ENCODE measurements at places on chromosomes 7 and 10.

DNA sequence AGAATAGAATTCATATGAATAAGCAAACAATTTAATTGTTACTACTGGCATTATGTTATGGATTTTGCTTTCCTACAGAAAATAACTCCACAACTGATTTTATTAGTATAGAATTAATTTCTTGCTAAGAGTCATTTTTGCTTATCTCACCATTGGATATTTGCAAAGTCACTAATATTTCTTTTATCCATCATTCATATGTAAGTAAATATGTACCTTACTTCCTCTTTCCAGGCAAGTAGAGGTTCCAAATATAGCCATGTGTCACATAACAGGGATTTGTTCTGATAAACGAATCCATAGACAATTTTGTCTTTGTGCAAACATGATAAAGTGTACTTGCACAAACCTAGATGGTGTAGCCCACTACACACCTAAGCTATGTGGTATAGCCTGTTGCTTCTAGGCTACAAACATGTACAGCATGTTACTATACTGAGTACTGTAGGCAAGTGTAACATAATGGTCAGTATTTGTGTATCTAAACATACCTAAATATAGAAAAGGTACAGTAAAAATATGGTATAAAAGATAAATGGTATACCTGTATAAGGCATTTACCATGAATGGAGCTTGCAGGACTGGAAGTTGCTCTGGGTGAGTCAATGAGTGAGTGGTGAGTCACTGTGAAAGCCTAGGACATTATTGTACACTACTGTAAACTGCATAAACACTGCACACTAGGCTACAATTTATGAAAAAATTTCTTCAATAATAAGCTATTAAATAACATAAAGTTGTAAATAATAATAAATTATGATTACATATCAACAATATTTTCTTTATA lies 18.3 kb downstream of the KLLN start:
- DNase-seq = no peak

- DNase-seq = no peak
These were observed 82.3 kb downstream of the COL13A1 start for GRCh38 chr10:69884024-69884367.

GRCh38 chr7:27955596-27955995 lies 215.6 kb downstream of the TAX1BP1 start:
- DNase-seq = no peak

GRCh38 chr10:132595021-132595420 lies 57.4 kb downstream of the INPP5A start:
- no peak for DNase-seq

DNA sequence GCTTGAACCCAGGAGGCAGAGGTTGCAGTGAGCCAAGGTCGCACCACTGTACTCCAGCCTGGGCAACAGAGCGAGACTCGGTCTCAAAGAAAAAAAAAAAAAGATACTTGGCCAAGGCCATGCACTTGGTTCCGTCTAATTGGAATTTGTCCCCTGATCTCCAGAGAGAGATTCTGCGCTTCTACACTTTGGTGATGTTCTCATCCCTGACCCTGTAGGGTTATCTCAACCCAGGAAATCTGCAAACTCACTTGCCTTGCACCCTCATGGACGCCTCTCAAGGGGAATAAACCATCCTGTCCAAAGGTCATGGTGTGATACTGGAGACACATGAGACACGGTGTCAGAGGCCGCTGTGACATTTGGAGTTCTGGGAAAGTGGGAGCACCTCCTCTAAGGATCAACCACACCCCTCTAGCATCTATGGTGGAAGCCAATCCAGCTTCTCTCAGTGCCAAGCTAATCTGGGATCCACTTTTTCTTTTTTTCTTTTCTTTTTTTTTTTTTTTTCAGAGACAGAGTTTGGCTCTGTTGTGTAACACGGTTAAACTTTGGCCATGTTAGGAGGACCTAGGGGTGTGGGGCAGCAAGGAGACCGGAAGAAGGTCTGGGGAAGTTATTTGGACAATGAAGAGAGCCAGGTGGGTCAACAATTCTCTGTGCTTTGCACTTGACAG lies 7.8 kb upstream of the POR start:
- DNase-seq = no peak

DNA sequence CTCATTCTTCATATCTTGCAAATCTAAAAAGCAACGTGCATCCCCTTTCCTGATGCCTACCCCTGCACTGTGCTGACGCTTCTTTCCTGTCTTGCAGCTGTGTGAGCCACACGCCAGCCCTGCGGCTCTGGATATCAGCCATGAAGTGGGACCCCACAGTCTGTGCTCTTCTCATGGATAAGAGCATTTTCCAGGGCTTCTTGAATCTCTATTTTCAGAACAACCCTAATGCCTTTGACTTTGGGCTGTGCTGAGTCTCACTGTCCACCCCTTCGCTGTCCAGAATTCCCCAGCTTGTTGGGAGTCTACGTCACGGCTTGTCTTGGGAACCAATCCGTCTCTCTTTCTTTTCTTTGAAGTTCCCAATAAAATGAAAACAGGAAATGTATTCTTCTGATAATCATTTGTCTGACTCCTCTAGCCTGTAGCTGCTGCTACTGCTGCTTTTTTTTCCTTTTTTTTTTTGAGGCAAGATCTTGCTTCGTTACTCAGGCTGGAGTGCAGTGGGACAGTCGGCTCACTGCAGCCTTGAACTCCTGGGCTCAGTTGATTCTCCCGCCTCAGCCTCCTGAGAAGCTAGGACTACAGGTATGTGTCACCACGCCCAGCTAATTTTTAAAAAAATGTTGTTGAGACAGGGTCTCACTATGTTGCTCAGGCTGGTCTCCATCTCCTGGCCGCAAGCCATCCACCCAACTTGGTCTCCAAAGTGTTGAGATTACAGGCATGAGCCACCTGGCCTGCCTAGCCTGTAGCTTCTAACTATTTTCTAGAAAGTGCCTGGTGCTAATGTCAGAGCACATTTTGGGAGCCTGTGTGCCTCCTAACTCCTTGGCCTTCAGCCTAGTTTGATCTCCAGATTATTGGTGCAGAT lies 30.3 kb downstream of the GSTO2 start:
- DNase-seq = peak; percentile 72

- no peak for DNase-seq
These were observed 47.9 kb downstream of the PIP4K2A start for GRCh38 chr10:22666287-22667092.

DNA sequence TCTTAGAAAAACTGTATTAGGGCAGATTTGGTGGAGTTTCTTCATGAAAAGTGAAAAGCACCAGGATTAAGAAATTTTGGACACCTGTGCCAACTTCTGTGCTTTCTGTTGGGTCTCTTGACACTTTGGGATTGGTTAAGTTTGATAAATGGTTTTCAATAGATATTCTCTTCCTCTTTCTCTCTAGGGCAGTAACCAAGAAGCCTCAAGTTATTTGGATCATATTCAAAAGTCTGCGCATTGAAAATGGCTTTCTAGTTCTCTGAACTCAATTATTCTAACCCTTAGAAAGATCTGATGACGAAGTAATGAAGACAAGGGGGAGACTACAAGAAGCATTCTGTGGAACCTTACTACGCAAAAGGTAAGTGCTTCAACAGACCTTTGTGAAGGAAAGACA lies 144.0 kb upstream of the CCDC6 start:
- no peak for DNase-seq

DNA sequence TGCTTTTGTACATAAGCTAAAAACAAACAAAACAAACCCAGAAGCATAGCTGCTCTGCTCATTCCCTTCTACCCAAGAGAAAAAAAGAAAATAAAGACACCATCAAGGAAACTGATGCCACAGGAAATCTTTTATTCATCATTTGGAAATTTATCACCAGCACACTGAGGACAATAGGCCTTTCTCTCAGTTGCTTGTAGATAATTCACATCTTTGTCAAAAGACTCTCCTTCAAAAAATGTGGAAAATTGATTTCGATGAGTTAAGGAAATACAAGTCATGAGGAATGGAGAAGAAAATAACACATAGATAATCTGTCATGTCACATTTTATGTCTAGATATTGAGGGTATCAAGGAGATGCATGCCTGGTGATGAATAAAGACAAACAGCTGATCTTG lies 53.5 kb downstream of the ZNF37A start:
- no peak for DNase-seq

- DNase-seq = no peak
These were observed 13.2 kb upstream of the CCDC172 start for GRCh38 chr10:116311016-116311415.

GRCh38 chr7:32047075-32047474 lies 23.1 kb downstream of the PDE1C start:
- DNase-seq = no peak

DNA sequence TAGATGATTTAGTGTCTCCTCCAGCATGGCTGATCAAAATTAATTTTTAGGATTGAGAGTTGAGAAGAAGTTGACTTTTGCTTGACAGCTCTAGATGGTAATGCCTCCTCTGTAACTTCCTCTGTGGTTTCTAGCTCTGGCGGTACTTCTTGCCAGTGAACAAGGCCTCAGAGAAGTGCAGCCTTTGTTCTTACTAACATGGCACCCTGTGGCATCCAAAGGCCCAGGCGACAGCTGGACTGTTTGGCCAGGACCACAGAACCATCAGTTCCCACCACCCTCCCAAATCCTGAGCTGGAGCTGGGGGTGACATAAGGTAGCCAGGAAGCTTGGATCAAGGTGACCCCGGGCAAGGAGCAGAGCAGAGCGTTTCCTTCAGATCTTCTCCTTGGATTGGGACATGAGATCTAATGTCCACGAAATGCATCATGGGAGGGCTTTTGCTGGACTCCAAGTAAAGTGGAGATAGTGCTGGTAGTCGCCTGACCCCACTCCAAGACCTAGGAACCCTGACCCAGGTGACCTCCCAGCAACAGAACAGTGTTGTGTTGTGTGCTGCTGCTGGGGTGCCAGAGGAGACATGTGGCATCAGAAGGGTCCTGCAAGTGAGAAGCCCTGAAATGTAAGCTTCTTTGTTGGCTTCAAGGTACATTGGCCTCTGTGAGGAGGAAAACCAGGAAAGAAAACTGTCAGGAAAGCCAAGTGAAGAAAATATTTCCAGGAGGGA lies 41.8 kb downstream of the APBB1IP start:
- DNase-seq = no peak

DNA sequence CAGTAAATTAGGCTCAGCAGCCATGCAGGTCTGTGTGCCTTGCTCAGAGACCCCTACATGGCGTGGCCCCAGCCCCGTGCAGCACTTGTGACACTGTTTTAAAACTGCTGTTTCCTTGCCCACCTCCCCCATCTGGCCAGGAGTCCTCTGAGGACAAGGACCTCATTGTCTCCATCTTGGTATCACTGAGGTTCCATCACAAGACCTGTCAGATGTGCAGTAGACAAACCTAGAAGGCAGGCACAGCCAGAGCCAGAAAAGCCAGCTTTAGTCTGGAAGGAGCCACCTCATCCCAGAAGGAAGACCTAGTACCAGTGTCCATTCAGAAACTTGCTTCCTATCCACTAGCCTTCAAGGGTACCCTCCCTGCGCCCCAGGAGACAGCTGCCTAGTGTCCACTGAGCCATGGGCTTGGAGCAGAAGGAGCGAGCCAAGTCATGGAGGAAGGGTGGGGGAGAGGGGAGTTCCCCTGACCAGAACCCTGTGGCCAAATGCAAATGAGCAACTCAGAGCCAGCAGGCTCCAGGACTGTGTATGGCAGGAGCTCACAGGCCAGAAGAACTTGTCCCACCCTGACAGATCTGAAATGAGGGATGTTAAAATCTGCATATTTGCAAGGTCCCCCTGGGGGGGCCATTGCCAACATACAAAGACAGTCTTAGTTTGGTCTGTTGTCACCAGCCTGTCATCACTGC lies 176.1 kb downstream of the SH3PXD2A start:
- DNase-seq = no peak

- DNase-seq = no peak
These were observed 62.8 kb downstream of the BICC1 start for GRCh38 chr10:58575491-58575890.

- DNase-seq = no peak
These were observed 88.5 kb upstream of the LRRTM3 start for GRCh38 chr10:66837335-66837734.

- DNase-seq = no peak
These were observed 202.9 kb downstream of the DKK1 start for GRCh38 chr10:52517012-52517411.

- peak; percentile 54 for DNase-seq
These were observed 105.5 kb downstream of the WNT2 start for GRCh38 chr7:117217106-117218035.
